ENCODE measurements at places on chromosomes 7 and 10. TPM values are rescaled to one million over a fixed set of nuclear protein-coding genes. Genes with fewer than 3 reads are reported as not detected.

The NPFFR1 gene
- total RNA-seq, result not detected

The FAM25G gene
- not detected for total RNA-seq

The CTAGE4 gene
- 0.93 TPM for total RNA-seq

The RTKN2 gene
- total RNA-seq, result 10.0 TPM

The LEP gene
- not detected for total RNA-seq

The ZNF467 gene
- total RNA-seq, result 0.23 TPM

The SLC26A5 gene
- total RNA-seq, result not detected

The ITGA8 gene
- not detected for total RNA-seq

The PLXNA4 gene
- 0.41 TPM for total RNA-seq

The FEZF1 gene
- total RNA-seq, result not detected

The MYPN gene
- total RNA-seq, result not detected

The JCAD gene
- 0.05 TPM for total RNA-seq

The SPAM1 gene
- total RNA-seq, result not detected

The TRIM73 gene
- 3.9 TPM for total RNA-seq

The ELFN1 gene
- not detected for total RNA-seq

The CNNM1 gene
- total RNA-seq, result 0.23 TPM

The HGF gene
- not detected for total RNA-seq

The MNX1 gene
- total RNA-seq, result 0.12 TPM

The VSIR gene
- 54.5 TPM for total RNA-seq

The VWA2 gene
- not detected for total RNA-seq

The CHAT gene
- not detected for total RNA-seq

The ANXA8L1 gene
- not detected for total RNA-seq

The PLEKHS1 gene
- total RNA-seq, result not detected

The TACC2 gene
- total RNA-seq, result not detected

The LHPP gene
- 13.0 TPM for total RNA-seq

The ZNF804B gene
- not detected for total RNA-seq

The TMEM229A gene
- not detected for total RNA-seq

The ASB10 gene
- total RNA-seq, result not detected

The PVRIG gene
- 30.6 TPM for total RNA-seq

The GJD4 gene
- total RNA-seq, result not detected

The DENND2A gene
- total RNA-seq, result not detected

The AKR1D1 gene
- not detected for total RNA-seq

The TSC22D4 gene
- total RNA-seq, result 96.2 TPM

The LRIT1 gene
- total RNA-seq, result not detected

The SRRM3 gene
- not detected for total RNA-seq

The TSPAN13 gene
- total RNA-seq, result 0.34 TPM

The ATXN7L1 gene
- total RNA-seq, result 10.8 TPM

The OR2A1 gene
- total RNA-seq, result not detected

The CYP2C9 gene
- total RNA-seq, result not detected

The ASIC3 gene
- 19.7 TPM for total RNA-seq

The SEMA3E gene
- not detected for total RNA-seq

The MYOZ1 gene
- not detected for total RNA-seq

The HIP1 gene
- total RNA-seq, result 7.8 TPM

The SPDYE3 gene
- total RNA-seq, result not detected

The NPSR1 gene
- not detected for total RNA-seq

The NFE2L3 gene
- 13.0 TPM for total RNA-seq

The NANOS1 gene
- total RNA-seq, result 0.14 TPM

The AUTS2 gene
- 2.2 TPM for total RNA-seq
